H9 (cell line): ENCODE measurements at places on chromosomes 7 and 10. TPM values are rescaled to one million over a fixed set of nuclear protein-coding genes. Genes with fewer than 3 reads are reported as not detected.

Gene GLI3
- total RNA-seq = 43.0 and 45.0 TPM in 2 replicates

Gene LRRC17
- 2.0 and 2.1 TPM in 2 replicates for total RNA-seq

Gene IL2RA
- total RNA-seq = not detected in 2 replicates

GRCh38 chr10:11224792-11225416 lies 207.2 kb downstream of the CELF2 start:
- DNase-seq = no peak

- DNase-seq = no peak
Observed at GRCh38 chr7:52249741-52250140, 785.7 kb upstream of the POM121L12 start.

DNA sequence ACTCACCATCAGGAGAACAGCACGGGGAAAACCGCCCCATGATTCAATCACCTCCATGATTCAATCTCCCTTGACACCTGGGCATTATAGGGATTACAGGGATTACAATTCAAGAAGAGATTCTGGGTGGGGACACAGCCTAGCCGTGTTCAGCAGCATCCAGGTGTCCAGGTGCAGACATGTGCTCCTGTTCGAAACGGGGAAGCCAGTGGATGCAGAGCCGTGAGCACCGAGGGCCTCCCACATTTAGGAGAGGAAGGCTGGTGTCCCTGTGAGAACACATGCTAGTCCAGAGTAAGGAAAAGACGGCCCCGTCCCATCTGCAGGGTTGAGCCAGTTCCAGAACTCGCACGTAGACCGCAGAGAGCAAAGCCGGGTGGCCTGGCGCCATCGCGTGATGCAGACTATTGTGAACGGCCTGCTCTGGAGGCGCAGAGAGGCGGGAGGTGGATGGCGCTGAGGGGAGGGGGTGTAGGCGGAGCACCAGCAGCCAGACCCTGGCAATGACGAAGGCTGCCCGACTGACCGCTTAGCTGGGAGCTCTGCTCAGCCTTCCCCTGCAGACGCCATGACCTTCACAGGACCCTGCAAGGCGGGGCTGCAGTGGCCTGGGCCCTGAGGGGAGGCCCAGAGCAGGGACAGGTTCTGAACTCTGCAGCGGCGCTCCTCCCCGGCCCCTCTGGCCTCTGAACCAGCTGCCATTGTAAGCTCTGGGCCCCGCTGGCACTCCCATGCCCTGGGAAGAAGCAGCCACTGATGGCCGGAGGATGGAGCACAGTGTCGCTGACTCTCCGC lies 141.6 kb upstream of the TCERG1L start:
- DNase-seq = peak; percentile 89
